ENCODE measurements at places on chromosomes 11 and 22.

DNA sequence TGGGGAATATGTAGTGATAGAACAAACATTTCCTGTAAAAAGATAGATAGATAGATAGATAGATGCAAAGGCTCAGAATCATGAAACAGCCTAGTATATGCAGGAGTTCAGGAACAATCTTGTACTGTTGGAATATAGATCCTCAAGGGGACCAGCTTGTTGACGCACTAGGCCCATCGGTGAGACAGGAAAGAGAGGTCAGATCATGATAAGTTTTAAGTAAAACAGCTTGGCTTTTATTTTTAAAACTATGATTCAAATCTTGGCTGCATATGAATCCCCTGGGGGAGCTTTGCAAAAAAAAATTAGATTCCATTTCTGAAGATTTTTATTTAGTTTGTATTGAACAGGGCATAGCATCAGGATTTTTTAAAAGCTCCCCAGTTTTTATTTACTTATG is 185.8 kb downstream of the TRPC6 start:
- peak; percentile 3 for DNase-seq

GRCh38 chr22:39264349-39265038 is 19.7 kb upstream of the PDGFB start:
- DNase-seq: no peak

DNA sequence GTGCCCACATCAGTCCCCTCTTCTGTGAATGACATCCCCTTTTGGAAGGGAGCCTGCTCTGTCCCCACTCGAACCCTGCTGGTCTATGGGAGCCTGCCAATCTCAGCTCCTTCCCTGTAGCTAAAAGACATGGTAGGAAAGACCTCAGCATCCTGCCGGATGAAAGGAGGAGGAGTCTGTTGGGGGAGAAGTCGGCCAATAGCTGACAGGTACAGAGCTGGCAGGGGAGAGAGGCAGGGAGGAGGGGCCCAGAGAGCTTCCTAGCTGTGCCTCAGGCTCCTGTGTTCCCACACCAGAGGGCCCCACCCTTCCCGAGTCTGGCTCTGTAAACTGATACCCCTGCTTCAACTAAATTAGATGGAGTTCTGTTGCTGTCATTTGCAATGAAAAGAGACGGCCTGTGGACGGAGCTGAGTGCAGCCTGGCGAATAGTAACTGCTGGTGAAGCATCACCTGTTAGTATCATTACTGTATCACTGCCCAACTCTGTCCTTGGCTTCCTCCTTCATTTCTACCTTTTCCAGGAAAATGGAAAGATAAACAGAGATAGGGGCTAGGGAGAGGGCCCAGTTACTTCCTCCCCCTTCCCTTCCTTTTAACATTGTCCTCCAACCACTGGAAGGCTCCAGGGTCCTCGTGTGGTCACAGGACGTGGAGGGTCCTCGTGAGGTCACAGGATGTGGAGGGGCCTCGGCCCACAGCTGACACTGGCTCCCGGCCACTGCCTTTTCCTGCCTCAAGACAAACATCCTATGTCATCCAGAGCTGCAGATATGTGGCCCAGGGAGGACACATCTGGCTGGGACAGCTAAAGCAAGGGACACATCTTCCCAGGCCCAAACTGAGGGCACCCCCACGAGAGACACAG is 15.1 kb downstream of the FXYD6 start:
- no peak for DNase-seq

DNA sequence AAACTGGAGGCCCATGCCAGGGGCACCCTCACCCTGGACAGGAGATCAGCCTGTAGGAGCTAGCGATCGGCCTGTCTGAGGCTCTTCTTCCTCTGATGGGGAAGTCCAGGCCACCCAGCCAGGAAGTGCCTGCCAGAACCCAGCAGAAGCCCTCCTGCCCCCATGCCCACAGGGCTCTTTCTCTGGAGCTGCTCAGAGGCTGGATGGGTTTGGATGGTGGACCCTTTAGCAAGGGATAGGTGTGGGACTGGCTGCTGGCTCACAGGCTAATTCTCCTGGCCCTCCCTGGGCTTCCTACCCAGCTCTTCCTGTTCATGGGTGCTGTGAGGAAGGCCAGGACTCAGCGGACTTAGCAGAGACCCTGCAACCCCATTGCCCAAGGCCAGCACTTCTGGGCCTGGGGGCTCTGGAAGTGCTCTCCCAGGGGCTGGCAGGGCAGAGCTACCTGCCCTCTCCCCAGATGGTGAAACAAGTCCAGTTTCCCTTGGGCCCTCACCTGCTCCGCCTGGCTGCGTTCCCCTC is 7.6 kb downstream of the FXYD2 start:
- DNase-seq: no peak

DNA sequence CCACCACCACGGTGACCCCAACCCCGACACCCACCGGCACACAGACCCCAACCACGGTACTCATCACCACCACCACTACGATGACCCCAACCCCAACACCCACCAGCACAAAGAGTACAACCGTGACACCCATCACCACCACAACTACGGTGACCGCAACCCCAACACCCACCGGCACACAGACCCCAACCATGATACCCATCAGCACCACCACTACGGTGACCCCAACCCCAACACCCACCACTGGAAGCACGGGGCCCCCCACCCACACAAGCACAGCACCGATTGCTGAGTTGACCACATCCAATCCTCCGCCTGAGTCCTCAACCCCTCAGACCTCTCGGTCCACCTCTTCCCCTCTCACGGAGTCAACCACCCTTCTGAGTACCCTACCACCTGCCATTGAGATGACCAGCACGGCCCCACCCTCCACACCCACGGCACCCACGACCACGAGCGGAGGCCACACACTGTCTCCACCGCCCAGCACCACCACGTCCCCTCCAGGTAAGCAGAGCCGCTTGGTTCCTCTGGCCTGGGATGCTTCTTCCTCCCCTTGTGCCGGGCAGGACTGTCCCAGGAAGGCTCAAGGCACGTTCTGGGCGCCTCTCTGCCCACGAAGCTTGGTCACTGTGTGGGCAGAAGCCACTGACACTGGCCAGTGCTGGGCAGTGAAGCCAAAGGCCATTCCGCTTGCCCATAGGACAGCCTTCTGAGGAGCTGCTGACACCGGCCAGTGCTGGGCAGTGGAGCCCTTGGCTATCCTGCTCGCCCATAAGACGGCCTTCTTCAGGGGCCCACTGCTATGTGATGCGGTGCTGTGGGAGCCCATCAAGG is 25.1 kb downstream of the MUC2 start:
- no peak for DNase-seq

- no peak for DNase-seq
These were observed 57.3 kb downstream of the CD82 start for GRCh38 chr11:44622721-44623258.

GRCh38 chr22:30843245-30843644 is 125.3 kb downstream of the MORC2 start:
- no peak for DNase-seq

DNA sequence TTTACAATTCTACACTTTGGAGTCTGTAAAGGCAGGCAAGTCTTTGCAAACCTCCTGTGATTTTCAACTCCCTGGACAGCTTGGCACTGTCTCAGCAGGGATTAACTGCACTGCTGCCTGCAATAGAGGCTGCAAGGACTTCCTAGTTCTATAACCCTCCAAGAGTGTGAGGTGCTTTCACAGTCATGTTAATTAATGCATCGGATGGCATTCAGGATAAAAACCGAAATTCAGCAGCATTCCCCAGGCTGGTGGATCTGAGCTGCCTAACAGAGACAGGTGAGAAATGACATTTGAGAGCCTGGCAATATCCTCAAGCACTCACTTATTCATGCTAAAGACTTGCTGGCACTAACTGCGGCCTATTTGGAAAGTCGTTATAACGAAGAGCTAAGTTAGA is 85.0 kb downstream of the LARGE1 start:
- DNase-seq: no peak

- DNase-seq: no peak
These were observed 62.8 kb downstream of the DDX10 start for GRCh38 chr11:108727665-108728064.

DNA sequence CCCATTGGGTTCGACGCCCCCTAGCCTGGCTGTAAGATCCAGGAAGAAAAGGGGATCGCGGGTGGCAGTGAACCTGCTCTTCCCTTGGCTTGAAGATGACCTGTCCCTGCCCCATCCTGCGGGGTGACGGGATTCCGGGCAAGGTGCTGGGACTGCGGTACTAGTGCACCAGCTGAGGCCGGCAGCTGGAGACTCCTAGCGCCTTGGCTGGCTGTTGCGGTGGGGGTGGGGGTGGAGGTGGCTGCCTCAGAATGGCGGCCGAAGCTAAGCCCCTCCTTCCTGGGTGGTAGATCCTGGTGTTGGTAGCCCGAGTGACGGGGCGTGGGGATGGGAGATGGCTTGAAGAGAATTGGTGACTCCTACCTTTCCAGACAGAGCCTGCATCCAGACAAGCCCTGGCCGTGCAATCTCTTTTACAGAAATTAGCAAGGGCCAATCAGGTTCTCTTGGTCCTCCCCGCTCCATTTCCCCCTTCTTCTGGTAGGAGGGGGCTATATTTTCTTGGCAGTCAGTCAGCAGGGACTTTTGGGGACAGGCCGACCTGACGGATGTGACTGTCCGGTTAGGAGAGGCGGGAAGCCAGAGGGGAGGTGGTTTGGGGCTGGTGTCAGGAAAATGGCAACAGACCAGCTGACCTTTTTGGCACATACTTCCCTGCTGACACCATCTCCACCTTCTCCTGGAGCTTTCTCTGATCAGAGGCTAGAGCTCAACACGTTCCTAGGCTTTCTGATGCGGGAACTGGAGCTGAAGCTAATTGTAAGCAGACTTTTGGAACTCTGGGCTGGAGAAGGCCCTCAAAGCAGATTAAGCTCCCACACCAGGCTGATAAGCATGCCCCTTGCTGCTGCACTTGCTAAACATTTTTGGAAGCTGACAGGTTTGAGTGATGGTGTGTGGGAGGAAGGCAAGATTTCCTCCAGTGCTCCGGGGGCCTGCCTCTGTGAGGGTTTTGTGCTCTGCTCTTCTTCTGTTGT is 2.0 kb downstream of the NAV2 start:
- DNase-seq: no peak

DNA sequence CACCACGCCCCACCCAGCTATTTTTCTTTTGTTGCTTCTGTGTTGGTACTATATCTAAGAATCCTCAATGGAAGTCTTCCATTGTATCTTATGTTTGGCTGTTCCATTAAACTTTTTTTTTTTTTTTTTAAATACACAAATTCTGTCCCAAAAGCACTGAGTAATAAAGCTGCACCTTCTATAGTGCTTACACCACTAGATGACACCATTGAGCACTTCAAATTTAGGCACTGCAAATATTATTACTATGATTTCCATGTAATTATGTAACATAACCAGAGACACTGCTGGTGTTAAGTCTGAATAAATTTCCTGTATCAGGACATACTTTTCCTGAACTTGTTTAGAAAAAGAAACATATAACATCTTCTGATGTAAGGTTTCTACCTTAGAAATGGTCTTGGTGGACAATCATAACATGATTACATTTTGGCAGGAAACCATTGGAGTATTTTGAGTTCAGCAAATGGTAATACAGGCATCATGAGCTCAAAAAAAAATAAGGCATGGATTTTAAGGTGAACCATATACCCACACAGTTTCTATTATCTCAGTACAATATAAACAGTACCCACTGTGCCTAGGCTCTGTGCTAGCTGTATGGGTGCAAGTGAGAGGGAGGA is 110.5 kb downstream of the ATG16L2 start:
- DNase-seq: peak; percentile 50

DNA sequence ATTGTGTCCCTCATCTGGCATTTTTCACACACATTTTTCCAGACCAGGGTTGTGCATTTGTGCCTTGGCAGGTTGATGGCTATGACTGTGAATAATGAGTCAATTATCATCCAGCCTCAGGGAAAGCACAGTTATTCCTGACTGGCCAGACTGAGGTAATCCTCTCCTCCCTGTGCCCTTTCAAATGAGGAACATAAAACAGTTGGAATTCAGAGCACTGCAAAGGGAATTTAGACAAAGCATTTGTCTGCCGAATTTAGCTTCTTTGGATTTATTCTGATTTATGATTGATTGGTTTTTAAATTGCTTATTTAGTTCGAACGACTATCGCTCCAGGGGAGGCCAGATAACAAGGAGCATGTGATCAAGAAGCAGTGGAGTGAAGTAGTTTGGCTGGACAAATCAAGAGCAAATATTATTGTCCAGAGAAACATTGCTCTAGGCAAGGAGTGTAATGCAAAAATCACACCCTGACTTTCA is 30.8 kb upstream of the RAG2 start:
- no peak for DNase-seq

DNA sequence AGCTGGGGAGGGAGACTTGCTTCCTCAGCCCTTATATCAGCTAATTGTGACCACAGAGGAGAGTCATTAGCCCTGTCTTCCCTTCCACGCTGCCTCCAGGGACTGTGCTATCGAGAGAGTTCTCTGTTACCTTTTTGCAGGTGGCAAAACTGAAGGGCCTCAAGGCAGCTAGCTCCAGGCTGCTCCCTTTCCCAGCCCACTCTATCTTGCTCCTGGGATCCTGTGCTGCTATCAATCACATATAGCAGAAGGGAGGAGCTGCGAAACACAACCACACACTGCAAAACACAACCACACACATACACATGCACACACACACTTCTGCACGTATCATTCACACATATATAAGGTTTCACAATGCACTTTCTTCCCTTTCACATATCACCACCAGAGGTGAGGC is 205.3 kb upstream of the MTNR1B start:
- no peak for DNase-seq

- no peak for DNase-seq
These were observed 293.3 kb downstream of the BRD1 start for GRCh38 chr22:49534386-49534785.
